ENCODE measurements at places on chromosomes 3 and 15.

DNA sequence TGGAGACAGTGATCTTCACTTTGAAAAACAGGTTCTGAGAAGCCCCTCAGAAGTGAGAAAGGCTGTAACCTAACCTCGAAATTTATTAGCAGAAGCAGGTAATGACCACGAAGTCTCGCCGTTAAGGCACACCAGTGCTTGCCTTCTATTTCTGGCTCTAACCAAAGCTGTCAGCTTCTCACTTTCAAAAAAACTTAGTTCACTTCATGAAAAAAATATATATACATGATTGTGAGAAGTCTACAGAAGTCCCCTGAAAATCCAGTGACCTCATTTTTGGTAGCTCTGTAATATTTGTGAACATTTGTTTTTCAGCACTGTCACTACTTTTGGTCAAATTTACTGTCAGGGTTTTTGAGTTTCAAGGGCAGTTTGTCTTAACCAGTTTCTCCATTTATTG lies 19.1 kb upstream of the AKAP13 start:
- DNase-seq = no peak

GRCh38 chr3:127694467-127695215 lies 21.9 kb downstream of the ABTB1 start:
- peak; percentile 46 for DNase-seq

- DNase-seq = no peak
Measured at GRCh38 chr3:182989566-182989965, 9.2 kb upstream of the DCUN1D1 start.

- no peak for DNase-seq
Measured at GRCh38 chr3:103440539-103441203, 1005.9 kb downstream of the ZPLD1 start.

DNA sequence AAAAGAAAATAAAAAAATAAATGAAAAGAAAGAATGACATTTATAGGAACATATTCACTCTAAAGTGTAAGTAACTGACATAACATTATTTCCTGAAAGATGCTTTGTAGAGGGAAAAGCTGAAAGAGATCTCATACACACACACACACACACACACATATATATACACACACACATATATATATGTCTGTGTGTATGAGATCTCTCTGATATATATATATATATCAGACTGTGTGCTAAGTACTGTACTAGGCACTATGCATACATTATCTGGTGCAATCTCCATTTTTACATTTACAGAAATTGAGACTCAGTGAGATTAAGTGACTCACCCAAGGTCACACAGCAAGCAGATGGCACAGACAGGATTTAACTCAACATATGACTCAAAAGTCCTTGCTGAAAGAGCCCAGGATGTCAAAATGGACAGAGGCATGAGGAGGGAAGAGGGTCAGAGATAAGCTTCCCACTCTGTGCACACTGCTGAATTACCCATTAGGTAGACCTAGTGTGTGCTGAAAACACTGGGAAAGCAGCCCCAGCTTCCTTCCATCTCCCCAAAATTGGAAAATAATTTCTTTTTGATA lies 15.0 kb downstream of the BHLHE40 start:
- DNase-seq = no peak

DNA sequence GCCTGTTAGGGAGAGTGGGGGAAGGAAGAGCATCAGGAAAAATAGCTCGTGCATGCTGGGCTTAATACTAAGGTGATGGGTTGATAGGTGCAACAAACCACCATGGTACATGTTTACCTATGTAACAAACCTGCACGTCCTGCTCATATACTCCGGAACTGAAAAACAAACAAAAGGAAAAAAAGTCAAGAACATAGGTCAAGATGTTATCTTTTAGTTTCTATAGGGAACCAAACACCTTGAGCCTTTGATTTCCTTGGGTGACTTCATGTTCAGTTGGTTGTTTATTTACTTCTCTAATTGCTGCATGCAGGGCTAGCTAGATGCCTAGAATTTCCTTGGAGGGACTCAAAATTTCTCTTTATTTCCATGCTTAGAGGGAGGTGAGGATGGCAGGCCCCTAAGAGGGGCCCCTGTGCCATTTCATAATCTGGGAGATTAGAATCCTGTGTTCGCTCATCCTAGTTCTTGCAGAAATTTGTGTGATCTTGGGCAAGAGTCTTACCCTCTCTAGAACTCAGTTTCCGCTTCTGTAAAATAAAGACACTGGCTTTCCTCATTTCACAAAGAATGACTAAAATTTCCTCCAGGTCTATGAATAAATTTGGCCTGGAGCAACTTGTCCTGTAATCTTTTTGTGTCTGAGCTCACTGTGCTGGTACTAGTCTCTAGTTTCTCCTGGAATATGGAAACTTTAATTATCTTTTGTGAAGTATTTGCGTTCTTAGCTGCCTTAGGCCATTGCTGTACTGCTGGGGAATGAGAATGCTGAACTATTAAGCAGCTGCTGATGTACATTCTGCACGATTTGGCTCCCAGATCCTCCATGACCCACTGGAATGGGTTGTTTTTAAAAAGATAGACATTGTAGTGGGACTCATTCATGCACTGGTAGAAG lies 457.5 kb downstream of the EDEM1 start:
- no peak for DNase-seq
